ENCODE measurements at places on chromosomes 6 and 20.

GRCh38 chr6:169802790-169803189, 51.4 kb downstream of the ERMARD start:
- DNase-seq: no peak

DNA sequence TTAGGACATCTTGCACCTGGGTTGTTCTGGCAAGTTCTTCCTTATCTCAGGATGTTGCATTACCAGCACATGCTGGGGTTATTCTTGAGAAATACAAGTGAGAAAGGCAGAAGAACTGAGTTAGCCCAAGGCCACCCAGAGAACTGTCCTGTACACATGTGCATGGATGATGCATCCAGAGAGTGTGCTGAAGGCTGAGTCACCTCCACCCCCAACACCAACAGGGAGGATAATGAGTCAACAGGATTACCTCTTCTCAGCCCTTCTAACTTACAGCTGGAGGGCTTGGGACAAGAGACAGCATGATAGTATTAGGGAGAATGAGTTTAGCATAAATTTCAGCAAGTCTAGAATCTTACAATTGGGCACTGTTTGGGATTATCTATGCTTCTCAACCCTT, 8.5 kb downstream of the SCGN start:
- DNase-seq: peak; percentile 54

GRCh38 chr6:18177286-18177965, 22.2 kb downstream of the KDM1B start:
- DNase-seq: no peak

- DNase-seq: no peak
Observed at GRCh38 chr6:7920425-7920824, 9.8 kb upstream of the TXNDC5 start.

GRCh38 chr6:88251301-88251700, 85.2 kb upstream of the CNR1 start:
- DNase-seq: no peak

DNA sequence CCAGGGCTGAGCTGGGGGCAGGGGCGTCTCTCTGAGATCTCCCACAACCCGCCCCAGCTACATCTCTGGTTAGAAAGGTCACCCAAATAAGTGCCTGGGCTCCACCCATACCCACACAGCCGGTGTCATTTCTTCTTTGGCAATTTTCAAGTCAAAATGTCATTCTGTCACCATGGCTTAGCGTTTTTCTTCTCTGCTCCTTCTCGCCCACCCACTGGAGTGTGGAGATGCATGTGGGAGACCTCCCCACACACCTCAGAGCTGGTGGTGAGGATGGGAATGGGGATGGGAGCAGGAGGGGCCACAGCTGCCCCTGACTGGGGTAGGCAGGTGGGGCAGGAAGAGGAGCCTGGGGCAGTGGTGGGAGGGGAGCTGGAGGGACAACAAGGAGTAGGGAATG, 63.1 kb downstream of the CPNE5 start:
- DNase-seq: no peak

DNA sequence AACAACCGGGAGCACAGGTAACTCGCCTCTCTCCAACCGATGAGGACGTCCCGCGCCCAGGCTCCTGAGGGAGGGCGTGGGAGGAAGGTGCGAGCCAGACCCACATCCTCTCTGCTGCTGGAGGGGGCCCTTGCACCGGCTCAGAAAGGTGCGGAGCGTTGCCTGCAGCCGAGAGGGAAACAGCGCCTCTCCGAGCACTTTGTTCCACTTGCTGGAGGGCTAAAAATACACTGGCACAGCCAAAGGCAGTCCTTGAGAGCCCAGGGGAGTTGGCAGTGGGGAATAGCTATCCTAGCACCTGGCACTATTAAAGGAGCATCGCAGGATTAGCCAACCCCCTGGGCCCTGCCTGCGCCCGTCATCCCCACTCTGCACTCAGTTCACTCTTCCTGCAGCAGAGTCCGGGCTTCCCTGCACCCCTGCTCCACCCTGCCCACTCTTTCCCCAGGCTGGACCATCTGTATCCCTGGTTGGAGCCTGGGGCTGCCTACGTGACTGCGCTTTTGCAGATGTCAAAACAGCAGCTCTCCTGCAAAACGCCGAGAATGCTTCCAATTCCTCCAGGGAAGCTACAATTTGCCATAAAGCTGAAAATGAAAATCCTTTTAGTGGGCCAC, 108.9 kb downstream of the SNX5 start:
- no peak for DNase-seq

DNA sequence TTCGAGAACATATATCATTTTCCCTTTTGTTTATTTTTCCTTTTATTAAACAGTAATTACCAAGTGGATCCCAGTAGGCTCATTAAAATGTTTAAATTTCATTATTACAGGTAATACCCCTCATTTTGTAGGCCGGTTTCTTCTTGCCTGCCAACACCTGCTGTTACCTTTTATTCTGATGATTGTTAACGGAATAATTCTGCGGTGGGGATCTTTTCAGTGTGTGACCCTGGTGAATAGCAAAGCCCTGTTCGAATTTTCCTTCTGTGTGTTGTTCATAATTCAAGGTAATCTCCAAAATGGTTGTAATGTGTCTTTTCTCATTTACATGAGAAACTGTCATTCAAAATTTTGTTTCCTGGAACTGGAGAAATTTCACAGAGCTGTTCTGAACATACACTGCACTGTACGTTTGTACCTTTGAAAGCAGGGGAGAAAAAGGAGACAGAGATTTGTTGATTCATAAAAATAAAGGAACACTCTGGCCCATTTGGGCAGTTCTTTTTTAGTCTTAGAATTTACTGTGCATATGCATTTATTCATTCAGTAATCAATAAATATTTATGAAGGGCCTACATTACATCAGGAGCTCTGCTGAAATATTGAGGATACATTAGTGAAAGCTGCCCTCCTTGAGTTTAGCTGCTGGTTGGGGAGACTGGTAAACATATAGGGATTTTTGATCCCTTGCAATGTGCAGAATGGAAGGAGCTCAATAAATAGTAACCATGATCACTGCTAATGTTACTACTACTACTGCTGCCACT, 502.0 kb downstream of the QKI start:
- DNase-seq: no peak

- DNase-seq: no peak
Observed at GRCh38 chr6:87741001-87741650, 39.1 kb upstream of the AKIRIN2 start.

DNA sequence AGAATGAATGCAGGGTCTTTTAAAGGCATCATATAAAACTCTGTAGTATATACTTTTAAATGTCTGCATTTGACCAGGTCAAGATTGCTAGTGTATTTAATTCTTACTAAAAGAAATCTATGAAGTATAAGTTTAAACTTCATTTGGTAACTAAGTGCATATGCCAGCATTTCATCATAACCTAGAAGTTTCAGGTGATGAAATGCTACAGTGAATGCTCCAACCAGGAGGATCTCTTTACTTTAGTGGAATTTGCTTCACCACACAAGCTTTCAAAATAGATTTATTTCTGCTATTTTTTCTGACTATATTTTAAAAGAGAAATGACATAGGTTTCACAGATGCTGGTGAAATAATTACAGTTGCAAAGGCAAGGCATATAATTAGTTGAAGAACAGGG, 141.9 kb downstream of the HIVEP2 start:
- DNase-seq: peak; percentile 39

DNA sequence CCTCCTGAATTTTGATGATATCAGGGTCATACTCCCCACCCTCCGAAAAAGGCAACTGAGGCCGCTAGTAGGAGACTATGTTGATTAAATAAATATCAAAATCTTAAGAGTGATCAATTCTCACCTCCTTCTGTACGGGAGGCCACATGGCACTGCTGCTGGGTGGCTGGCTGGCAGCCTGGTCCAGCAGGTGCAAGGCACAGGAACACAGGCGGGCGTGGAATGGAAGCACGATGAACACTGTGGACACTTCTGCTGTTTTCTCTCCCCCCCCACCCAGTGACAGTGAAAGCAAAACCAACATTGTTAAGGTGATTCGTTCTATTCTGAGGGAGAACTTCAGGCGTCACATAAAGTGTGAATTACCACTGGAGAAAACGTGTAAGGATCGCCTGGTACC, 9.7 kb upstream of the CLDN20 start:
- DNase-seq: no peak

GRCh38 chr6:143999406-143999805, 8.7 kb downstream of the PLAGL1 start:
- peak; percentile 77 for DNase-seq

GRCh38 chr6:47004463-47004862, 37.7 kb downstream of the ADGRF1 start:
- DNase-seq: no peak

DNA sequence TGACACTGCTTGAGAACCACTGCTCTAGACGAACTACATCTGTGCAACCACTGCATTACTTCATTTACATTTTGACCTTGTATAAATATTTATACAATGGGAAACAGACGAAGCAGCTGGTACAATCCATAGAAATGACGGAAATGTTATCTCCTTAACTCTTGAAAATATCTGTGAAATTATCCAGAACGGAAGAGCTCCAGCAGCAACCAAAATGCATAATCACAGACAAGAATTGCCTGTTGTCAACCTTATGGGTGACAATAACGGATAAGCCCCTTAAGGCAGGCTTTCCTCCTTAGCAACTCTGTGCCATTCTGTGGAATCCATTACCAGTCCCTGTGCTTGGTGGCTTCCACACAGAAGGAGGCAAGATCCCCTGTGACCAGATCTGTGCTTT, 115.4 kb downstream of the DTNBP1 start:
- no peak for DNase-seq

GRCh38 chr6:108782179-108783041, 65.8 kb upstream of the ARMC2 start:
- DNase-seq: peak; percentile 88

DNA sequence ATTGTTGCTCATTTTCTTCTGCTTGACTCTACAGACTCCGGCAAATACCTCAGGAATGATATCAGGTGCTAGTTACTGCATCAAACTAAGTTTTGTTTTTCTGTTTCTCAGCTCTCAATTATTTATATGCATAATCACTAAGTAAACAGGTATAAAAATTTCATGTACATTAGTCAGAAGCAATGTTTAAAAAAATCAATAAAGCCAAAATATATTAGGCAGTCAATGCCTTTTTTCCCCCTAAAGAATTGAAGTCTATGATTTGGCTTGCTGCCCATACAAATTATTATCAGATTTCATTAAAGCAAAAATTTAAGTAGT, 20.6 kb upstream of the MRS2 start:
- no peak for DNase-seq

DNA sequence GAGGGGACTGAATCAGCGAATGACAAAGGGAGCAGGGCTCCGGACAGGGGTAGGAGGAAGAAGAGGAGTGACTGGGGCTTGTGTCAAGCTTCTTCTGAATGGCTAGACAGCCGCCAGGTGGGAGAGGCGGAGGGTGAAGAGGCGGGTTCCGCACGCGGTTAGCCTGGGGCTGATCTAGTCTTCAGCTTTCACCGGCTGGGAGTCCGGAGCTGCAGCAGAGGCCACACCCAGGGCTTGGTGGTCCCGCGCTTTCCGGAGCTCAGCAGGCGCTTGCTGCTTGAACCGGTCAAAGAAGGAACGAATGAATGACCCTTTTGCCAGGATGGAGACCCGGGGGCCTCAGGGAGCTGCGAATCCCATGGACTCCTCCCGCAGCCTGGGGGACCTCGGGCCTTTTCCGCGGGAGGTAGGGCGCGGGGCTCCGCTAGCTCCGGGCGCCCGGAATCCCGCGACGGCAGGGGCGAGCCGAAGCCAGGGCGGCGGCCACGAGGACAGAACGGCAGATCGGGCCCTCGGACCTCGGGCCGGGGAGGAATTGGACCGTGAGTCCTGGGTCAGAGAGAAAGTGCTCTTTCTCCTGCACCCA, at the start of gene C6orf141:
Gene C6orf141 (plus strand): TSS at position 177 of the 586 bp plus-strand sequence. CDS start 125 bp downstream, at position 302.
- DNase-seq: no peak

DNA sequence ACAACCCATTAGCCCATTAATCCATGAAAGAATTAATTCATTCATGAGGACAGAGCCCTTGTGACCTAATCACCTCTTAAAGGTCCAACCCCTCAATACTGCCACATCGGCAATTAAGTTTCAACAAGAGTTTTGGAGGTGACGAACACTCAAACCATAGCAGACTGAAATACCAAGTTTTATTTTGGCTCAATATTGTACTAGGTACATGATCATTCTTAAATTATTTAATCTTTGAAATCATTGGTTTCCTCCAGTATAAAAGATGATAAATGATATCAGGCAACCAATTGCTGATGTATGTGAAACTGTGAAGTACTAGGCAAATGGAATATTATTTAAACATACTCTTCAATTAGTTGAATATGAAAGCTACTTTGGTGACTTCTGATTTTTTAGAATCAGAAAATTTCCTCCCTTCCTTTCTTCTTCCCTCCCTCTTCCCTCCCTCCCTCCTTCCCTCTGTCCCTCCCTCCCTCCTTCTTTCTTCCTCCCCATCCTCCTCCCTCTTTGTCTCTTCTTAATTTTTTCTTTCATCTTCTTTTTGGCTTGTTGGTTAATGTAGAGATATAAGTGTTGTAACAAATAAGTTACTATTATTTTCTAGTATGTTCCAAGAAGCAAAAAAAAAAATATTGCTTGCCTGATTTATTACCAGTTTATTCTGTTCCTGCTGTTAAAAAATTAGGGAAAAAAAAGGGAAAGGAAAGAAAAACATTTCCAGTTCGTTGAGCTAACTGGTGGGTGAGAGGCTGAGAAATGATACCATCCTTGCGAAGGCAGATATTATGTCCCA, 233.9 kb upstream of the ZNF217 start:
- no peak for DNase-seq

- DNase-seq: peak; percentile 98
Observed at GRCh38 chr6:26240157-26241032, 124.6 kb upstream of the BTN3A2 start.

- peak; percentile 77 for DNase-seq
Observed at GRCh38 chr6:35737413-35738211, 780 bp downstream of the ARMC12 start.

DNA sequence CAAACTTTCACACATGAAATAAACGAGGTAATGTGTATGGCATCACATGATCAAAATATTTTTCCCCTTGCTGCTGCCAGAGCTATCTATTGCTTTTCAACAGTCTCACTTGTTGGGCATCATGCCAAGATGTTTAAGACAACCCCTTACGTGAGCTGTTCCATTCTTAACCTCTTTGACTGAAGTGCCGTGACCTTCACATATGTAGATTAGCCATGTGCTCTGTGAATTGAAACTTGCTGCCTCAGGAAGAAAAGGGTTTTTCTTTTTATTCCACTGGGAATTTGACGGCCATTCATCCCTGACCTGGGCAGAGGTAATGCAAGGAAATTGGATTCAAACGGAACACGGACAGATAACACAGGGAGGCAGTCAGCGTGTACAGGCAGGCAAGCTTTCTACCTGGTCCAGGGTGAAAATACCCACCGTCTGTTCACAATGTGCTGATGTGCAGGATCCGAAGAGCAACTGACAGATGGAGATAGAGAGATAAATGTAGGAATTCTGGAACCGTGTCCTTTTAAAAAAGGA, 14.2 kb downstream of the ARID1B start:
- DNase-seq: peak; percentile 73

DNA sequence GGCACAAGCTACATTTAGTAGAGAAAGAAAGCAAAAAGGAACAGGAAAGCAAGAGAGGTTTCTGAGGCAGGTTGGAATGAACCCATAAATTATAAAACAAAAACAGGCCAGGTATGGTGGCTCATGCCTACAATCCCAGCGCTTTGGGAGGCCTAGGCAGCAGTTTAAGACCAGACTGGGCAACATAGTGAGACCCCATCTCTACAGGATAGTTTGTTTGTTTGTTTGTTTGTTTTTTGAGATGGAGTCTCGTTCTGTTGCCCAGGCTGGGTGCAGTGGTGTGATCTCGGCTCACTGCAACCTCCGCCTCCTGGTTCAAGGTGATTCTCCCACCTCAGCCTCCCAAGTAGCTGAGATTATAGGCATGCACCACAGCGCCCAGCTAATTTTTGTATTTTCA, 49.0 kb downstream of the AFG1L start:
- no peak for DNase-seq

- DNase-seq: no peak
Observed at GRCh38 chr20:61307686-61308476, 55.8 kb downstream of the CDH4 start.
